ENCODE measurements at places on chromosomes 12 and 14.

GRCh38 chr14:31196839-31197492 is 10.6 kb downstream of the HECTD1 start:
- no peak for DNase-seq

DNA sequence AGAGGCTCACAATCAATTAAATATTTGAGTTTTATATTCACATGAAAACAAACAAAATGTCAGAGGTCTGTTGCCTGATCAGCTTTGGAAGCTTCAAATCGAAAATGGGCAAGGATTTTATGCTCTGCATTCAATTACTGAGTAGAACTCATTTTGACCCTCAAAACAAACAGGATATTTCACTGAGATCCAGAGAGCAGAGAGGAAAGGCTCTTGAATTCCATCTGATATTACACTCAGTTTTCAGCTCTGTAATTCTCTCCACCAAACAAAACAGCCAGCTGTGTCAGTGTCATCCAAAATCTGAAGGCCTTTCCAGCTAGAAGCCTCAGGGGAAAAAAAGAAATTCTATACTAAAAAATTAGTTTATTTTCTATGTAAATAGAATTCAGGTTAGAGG is 128.6 kb upstream of the FLRT2 start:
- DNase-seq: no peak

- DNase-seq: no peak
Measured at GRCh38 chr12:58750484-58750883, 169.8 kb downstream of the LRIG3 start.

DNA sequence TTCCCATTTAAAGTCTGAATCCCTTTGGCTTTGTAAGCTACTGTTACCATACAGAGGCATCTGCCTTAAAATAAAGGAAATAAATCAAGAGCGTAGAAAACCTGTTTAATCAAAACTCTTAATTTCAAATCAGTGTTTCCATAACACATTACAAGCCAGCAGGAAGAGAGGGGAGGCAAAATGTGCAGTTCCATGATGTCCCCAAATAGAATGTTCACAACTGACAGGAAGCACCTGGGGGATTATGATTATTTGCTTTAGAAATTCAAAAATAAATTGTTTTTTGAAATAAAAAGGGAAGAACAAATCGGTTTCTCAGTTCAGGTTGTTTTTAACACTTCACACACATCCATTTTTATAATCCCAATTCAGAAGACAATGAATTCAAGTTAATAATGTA is 21.4 kb downstream of the SOCS2 start:
- DNase-seq: no peak

GRCh38 chr12:122865268-122866231 is 30.3 kb downstream of the HIP1R start:
- DNase-seq: no peak

DNA sequence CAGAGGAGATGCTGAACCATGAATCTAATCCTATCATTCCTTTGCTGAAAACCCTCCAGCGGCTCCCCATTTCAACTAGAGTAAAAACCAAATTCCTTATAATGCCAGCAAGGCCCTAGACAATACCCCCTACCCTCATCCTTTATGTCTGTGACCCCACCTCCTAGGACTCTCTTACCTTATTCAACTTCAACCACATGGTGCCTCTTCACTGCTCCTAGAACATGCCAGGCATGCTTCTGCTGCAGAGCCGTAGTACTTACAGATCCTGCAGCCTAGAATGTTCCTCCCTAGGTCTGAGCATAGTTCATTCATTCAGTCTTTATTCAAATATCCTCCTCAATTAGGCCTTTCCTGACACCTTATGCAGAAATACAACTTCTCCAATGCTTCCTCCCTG is 54.9 kb downstream of the DCAF5 start:
- no peak for DNase-seq

GRCh38 chr12:12159988-12160387 is 89.2 kb downstream of the BCL2L14 start:
- no peak for DNase-seq

DNA sequence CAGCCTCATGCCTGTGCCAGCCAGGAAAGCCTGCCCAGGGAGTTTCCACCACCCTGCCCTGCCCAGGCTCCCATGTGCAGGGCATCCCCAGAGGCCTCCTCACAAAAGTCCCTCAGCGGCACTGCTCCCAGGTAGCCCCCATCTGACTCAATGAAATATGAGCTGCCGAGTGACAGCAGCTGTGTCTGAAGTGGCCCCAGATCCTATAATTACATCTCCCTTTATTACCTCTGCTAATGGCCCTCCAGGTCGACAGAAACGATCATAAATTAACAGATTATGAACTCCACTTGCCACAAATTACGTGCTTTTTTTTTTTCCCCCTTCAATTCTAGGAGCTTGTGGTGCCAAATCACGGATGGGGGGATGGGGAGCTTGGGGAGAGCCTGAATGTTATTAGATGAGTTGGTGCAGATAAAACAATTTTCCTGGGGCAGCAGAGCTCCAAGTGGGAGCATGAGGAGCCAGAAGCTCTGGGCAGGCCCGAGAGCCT is 110.4 kb downstream of the ESRRB start:
- DNase-seq: no peak

DNA sequence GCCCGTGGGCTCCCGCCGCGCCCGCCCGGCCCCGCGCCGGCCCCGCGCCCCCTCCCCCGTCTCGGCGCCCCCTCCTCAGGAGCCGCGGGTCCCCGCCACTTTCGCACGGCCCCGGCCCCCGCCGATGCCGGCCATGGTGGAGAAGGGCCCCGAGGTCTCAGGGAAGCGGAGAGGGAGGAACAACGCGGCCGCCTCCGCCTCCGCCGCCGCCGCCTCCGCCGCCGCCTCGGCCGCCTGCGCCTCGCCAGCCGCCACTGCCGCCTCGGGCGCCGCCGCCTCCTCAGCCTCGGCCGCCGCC is 263 bp downstream of the RCOR1 start:
- DNase-seq: no peak

GRCh38 chr14:90726656-90727055 is 89.6 kb downstream of the TTC7B start:
- DNase-seq: no peak

DNA sequence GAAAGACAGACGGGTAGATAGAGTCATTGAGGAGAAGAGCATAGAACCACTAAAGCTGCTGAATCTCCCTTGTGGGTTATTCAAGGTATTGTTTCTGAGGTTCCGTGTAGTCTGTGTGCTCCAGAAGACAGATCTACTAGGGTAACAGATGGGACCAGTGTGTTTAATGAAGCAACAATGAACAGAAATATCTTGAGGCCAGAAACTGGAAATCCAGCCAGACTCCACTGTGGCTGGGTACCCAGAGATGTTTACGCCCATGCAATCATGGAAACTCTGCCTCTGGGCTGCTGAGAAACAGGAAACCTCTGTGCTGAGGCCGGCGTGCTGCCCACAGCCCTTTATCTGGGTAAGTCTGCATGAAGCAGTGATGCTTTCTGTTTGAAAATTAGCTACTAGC is 8.3 kb downstream of the PROX2 start:
- no peak for DNase-seq

DNA sequence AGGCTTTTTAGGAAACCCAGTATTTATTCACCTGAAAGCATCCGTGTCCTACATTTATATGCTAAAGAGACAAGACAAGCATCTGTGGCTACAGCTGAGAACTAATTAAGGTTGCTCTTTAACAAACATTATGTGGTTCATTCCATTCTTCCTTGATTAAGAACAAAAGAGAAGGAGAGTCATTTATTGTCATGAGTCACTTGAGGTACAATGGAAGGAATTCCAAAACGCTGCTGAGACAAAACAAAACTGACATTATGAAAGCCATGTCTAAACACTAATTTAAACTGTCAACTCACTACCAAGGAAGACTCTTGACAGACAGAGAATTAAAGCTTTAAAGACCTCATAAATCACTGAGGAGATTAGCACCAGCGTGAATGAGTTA is 214.4 kb downstream of the BMP4 start:
- no peak for DNase-seq

DNA sequence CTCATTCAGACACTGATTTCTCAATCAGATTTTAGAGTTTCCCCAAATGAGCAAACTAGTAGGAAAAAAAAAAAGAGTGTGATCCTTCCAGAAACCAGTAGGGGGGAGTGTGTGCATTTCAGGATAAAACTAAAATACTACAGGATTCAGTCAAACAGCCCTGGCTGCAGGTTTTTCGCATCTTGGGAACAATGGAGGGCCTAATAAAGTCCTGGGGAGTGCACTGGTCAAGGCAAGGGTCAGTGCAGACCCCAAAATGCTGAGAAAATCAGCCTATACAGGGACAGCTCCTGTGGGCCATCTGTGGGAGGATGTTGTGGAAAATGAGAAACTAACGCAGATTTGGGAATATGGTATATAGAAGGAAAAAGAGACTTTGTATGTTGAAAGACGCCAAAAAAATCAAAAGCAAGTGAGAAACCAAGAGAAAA is 22.2 kb upstream of the ABCD4 start:
- no peak for DNase-seq

DNA sequence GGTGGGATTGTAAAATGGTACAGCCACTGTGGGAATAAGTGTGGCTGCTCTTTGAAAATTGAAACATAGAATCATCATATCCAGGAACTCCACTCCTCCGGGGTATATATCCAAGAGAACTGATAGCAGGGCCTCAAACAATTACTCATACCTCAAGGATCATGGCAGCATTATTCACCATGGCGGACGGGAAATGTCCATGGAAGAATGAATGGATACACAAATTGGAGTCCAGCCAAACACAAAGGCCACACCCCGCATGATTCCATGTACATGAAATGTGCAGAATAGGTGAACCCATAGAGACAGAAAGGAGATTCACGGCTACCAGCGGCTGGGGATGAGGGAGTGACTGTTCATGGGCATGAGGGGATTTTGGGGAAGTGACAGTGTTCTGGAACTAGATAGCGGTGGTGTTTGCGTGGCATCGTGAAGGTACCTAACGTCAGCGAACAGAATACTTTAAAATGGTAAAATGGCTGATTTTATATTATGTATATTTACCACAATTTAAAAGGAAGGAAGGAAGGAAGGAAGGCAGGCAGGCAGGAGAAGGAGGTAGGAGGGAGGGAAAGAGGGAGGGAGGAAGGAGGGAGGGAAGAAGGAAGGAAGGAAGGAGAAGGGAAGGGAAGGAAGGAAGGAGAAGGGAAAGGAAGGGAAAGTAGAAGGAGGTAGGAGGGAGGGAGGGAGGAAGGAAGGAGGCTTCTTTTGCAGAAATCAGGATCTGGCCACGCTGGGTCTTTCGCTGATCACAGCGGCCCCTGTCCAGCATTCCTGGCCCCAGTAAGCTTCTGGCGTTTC is 14.1 kb upstream of the NCOR2 start:
- no peak for DNase-seq

DNA sequence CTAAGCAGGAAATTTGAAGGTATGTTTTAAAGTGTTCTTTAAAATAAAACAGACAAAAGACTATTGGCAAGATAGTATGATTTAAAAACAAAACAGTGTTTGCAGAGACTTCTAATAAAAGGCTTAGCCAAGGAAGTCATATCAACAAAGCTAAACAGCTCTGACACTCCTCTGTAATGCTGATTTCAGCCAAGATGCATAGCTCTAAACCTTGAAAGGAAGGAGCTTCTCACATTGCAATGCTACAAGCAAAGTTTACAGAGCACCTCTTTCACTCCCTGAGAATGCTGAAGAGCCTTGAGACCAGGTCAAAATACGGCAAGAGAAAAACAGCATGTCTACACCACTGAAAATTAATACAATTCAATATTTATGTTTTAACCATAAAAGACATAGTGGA is 51.8 kb downstream of the PARP11 start:
- DNase-seq: no peak

- no peak for DNase-seq
Measured at GRCh38 chr12:46499901-46500300, 127.3 kb upstream of the SLC38A2 start.

GRCh38 chr12:14396071-14396470 is 30.6 kb downstream of the ATF7IP start:
- DNase-seq: no peak

GRCh38 chr14:45051896-45052295 is 32.0 kb upstream of the PRPF39 start:
- no peak for DNase-seq

- no peak for DNase-seq
Measured at GRCh38 chr12:115149685-115150378, 465.9 kb upstream of the TBX3 start.

- DNase-seq: no peak
Measured at GRCh38 chr12:118330421-118331018, 42.2 kb downstream of the TAOK3 start.

DNA sequence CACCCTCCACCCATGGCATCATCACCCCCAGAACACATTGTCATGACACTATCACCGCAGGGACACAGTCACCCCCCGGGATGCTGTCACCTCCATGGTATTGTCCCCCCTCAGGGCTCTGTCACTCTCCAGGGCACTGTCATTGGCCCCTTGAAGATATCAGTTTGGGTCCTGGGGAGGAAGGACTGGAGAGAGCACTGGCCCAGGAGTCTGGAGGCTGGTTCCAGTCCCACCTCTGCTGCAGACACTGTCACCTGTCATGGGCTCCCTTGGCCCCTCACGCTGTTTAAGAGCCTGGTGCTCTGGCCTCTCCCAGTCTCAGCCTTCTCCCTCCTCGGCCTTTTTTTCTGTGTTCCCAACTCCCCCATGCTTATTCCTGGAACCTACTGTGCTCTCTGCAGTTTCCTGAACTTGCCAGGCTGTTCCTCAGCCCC is 31.9 kb downstream of the SERPINA3 start:
- DNase-seq: no peak

- no peak for DNase-seq
Measured at GRCh38 chr12:32266756-32267155, 132.6 kb upstream of the FGD4 start.

DNA sequence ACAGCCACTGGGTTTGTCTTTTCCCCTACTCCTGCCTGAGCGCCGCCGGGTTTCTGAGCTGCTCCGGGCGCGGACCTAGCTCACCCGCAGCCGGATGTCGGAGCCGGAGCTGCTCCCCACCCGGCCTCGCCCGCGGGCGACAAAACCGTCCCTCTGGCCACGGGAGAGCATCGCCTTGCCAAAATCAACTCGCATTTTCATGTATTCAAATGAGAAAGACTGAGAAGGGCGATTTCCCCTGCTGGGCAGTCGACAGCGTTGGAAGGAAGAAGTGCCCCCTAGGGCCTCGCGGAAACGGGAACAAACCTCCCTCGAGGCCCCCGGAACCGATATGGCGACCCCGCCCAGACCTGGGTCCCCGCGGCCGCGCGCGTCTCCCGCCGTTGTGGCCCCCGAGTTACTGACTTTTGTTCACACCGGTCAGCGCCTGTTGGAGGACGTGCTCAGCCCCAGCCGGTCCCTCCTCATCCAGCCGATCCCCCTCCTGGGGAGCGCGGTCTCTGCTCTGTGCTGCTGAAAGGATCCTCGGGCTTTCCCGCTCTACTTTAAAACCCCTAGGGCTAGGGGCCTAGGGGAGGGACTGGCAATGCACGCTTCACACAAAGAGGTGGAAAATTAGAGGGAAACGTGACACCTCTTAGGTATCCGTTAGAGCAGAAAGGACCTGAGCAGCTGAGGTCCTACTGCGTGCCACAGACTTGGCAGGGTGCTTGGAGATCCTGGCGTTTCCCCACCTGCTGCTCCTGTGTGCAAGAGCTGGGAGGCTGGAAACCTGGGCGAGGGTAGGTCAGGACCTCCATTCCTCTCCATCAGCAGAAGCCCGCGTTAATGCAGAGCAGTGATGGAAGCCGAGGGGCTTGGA is 4.3 kb downstream of the TTC6 start:
- DNase-seq: no peak

- DNase-seq: no peak
Measured at GRCh38 chr12:50508970-50509663, 4.3 kb downstream of the DIP2B start.
